OCI-LY7 (cell line): ENCODE measurements at places on chromosomes 1 and 21.

DNA sequence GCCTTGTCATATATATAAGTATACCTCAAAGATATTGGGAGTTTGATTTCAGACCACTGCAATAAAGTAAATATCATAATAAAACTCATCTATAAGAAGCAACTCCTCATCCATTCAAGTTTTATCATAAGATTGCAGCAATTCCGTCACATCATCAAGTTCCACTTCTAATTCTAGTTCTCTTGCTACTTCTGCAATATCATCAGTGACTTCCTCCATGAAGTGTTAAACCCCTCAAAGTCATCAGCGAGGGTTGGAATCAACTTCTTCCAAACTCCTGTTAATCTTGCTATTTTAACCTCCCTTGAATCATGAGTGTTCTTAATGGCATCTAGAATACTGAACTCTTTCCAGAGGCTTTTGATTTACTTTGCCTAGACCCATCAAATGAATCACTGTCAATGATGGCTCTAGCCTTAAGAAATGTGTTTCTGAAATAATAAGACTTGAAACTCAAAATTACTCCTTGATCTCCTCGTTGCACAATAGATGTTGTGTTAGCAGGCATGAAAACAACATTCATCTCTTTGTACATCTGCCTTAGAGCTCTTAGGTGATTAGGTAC is 88.3 kb downstream of the RPE65 start:
- no peak for DNase-seq

DNA sequence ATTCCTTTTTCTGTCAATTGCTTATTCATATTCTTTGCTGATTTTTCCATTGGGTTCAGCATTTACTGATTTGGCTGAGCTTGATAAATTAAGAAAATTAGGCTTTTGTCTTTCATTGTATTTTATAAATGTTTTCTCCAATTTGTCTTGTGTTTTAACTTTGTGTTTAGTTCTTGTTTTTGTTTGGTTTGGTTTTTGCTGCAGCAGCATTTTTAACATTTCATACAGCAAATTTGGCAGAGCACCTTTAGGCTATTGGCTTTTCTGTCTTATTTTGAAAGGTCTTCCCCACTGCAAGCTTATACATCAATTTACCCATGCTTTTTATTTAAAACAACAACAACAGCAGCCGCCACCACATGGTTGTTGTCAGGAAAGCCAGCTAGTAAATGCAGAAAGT is 33.8 kb upstream of the DISC1 start:
- no peak for DNase-seq

- DNase-seq = no peak
Observed at GRCh38 chr1:216902669-216903381, 179.6 kb upstream of the ESRRG start.

DNA sequence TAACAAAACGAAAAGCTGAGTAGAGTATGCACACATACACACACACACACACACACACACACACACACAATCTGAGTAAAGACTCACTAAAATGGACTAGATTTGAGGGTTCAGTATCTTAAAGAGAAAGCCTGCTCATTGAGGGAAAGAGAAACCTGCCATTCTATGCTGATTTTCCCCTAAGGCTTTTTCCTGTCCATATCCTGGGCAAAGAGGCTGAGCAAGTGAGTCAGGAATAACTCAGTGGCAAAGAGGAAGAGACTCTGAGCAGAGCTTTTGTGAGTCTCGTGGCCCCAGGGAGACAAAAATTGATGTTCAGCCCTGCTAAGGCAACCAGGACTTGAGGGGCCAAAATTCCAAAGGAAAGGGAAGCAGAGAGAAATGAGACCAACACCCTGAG is 37.3 kb upstream of the RUNX1 start:
- no peak for DNase-seq

DNA sequence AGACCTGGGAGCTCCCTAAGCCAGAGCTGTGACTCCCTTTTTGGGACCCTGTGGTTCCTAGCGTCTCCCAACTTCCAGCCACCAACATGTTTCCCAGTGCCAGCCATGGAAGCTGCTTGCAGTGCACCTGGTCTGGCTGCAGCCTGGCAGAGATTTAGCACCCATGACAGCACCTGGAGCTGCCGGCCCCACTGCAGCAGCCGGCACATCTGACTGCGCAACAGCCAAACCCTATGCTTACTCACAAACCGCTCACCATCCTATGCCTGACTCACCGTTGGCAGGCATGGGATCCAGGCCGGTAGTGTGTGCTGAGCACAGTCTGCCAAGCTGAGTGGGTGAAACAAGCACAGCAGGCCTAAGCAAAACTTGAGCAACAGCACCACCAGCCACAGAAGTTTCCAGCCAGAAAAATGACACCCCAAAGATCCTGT is 435.9 kb upstream of the PRMT6 start:
- no peak for DNase-seq

DNA sequence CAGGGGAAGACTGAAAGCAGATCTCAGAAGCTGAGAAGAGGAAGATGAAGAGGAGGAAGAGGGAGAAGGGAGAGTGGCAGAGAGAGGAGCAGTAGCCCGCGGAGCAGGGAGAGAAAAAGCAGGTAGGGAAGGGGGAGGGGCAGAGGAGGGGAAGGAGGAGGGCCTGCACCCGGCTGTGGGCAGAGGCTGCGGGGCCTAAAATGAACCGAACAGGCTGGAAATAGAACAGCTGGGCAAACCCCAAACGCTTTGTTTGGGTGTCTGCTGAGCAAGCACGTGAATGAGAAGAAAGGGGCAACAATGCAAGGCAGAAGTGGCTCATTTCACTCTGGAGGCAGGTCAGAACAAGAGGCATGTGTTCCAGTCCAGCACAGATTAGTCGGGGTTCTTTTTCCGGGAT is 33.5 kb downstream of the KCNC4 start:
- DNase-seq = peak; percentile 55

DNA sequence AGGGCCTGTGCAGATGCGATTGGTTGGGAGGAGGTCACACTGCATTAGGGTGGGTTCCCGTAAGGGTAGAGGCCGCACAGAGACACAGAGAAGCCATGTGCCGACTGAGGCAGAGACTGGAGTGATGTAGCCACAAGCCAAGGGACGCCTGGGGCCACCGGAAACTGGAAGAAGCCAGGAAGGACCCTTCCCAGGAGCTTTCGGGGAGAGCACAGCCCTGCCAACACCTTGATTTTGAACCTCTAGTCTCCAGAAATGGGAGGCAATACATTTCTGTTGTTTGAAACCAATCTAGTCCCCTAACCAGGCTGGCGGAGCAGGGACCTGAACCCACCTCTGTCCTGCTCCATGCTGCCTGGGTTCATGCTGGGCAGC is 10.8 kb downstream of the UBASH3A start:
- no peak for DNase-seq

DNA sequence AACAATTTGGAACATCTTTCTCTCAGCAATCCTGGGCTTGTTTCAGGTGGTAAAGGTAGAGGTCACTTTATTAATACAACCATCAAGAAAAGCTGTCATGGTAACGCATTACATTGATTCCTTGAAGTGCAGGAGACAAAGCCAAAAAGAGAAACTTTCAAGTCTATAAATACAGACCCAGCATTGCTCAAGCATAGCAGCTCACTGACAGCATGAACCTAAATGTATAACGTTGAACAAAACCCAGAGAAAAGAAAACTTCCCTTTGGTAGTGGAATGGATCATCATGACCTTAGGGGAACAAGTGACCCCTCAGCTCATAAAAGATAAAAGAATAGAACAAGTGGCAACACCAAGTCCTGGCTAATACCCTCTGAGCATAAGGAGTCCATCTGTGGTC is 332.2 kb downstream of the NTNG1 start:
- no peak for DNase-seq

DNA sequence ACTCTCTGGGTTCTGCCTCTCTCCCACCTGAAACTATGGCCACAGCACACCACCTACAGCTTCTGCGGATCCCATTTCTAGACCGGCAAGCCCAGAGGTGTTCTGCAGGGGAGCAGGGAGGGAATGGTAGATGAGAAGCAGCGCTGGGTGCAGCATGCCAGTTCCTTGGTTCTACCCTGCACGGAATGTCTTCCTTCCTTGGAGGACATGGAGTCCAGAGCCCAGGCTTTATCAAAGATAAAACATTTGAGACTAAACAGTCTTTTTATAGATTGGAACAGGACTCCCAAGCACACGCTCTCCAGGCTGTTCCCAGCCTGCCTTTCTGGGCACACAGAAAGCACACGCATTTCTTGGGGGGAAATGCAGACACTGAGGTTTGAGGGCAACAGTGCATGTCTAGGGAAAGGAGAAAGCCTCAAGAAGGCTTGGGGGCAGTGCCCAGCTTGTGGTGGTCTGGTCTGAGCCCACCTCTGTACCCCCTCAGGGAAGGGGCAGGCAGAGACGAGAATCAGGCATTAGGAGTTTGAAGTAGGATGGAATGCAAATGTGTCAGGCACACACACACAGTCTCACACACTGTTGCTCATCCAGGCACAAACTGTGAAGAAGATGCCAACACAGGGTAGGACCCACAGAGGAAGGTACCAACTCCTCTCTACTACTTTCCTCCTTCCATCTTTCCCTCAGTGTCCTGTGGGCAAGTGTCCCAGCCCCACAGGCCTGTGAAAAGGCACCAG is 29.7 kb downstream of the LGR6 start:
- no peak for DNase-seq

GRCh38 chr1:32241001-32241763 is 5.8 kb upstream of the FAM167B start:
- DNase-seq = no peak

GRCh38 chr1:58857680-58858673 is 74.1 kb upstream of the JUN start:
- DNase-seq = peak; percentile 64

GRCh38 chr1:23619299-23620188 is 60.2 kb upstream of the ID3 start:
- DNase-seq = peak; percentile 97

DNA sequence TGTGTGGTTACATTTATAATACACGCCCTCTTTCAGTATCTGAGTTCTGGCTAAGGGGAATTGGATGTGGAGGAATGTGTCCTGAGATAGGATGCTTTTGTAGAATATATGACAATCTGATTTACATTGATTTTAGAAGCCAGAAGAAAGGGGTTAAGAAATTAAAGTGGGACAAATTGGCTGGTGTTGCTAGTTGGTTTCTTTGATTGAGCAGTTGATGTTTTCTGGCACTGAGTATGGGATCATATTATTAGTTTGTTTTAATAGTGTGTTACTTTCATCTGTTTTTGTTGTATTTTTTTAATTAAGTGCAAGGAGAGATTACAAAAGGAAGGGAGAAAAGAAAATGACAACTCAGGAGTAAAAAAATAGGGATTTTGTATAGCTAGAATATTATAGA is 1634.7 kb upstream of the B3GALT2 start:
- DNase-seq = no peak

- DNase-seq = no peak
Observed at GRCh38 chr1:240054109-240054701, 37.5 kb upstream of the FMN2 start.

DNA sequence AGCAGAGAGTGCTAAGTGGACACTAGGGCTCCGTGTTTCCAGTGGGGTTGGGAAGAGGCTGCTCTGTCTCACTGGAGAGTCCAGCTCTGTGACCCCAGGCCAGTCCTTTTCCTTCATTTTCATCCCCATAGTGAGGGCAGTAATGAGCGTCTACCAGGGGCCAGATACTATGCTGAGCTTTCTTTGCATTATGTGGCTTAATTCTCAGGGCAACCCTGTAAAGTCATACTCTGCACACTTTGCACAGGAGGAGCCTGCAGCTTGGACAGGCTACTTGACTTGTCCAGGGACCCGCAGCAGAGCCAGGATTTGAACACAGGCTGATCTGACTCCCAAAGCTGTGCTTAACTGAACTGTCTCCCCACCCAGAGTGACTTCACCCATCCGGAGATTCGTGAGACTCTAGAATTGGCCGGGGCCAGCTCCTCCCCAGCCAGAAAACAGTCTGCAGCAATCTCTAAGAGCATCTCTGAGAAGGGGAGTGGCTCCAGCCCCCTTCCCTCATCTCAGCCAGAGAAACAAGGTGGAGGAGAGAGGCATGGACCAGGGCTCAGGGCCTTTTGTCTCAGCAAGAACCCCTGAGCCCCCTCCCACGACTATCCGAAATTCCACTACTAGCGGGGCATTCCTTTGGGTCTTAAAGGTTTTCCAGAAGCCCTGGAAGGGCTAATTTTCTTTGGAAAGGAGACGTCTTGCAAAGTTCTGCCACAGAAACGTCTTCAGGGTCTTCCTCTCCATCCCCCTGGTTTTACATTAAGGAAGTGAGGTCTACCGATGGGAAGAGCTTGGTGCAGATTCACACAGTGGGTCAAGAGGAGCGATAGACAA is 866 bp upstream of the FNDC5 start:
- no peak for DNase-seq

- no peak for DNase-seq
Observed at GRCh38 chr21:15256996-15257395, 192.2 kb upstream of the NRIP1 start.

- no peak for DNase-seq
Observed at GRCh38 chr1:87136607-87137341, 191.9 kb upstream of the LMO4 start.

- DNase-seq = no peak
Observed at GRCh38 chr1:178916448-178917174, 45.7 kb upstream of the ANGPTL1 start.

DNA sequence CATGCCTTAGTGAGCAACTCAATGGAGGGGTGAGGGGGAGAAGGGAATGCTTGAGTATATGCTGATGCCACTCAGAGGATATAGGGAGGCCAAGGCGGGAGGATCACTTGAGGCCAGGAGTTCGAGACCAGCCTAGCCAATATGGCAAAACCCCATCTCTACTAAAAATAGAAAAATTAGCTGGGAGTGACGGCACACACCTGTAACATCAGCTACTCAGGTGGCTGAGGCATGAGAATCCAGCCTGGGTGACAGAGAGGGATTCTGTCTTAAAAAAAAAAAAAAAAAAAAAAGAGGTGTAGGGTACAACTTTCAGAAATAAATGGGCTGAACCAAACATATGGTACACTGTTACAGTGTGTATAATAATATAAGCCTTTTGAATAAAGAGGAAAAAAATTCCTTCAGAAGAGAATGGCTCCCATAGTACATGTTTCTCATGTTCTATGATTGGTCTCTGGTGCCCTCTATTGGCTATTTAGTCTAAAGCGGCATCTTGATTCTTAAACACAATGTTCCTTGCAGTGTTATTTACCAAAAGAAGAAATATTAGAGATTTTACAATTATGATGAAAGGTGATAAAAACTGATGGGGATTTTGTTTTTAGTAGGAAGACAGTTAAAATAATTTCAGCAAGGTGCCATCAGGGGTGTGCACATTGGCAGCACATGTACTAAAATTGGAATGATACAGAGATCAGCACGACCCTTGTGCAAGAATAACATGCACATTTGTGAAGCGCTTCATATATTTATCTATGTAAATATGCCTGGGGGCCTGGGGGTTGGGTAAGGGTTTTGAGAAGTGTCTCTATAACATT is 109.8 kb downstream of the PATJ start:
- peak; percentile 69 for DNase-seq

GRCh38 chr1:48120621-48121020 is 101.9 kb upstream of the SLC5A9 start:
- DNase-seq = no peak

- no peak for DNase-seq
Observed at GRCh38 chr21:46131588-46131837, 23.9 kb downstream of the FTCD start.
